ENCODE measurements at places on chromosomes 13 and 19. TPM values are rescaled to one million over a fixed set of nuclear protein-coding genes. Genes with fewer than 3 reads are reported as not detected.

- DNase-seq: no peak
- peaks cover 74% of the 10 kb centered on the region for H3K36me3 ChIP-seq
- no peak overlapping the region for H3K27ac ChIP-seq
- H3K27me3 ChIP-seq: no peaks in the 10 kb centered on the region
- H3K4me3 ChIP-seq: no peak overlapping the region
Measured at GRCh38 chr13:28199089-28199488, 60.7 kb downstream of the PAN3 start.

DNA sequence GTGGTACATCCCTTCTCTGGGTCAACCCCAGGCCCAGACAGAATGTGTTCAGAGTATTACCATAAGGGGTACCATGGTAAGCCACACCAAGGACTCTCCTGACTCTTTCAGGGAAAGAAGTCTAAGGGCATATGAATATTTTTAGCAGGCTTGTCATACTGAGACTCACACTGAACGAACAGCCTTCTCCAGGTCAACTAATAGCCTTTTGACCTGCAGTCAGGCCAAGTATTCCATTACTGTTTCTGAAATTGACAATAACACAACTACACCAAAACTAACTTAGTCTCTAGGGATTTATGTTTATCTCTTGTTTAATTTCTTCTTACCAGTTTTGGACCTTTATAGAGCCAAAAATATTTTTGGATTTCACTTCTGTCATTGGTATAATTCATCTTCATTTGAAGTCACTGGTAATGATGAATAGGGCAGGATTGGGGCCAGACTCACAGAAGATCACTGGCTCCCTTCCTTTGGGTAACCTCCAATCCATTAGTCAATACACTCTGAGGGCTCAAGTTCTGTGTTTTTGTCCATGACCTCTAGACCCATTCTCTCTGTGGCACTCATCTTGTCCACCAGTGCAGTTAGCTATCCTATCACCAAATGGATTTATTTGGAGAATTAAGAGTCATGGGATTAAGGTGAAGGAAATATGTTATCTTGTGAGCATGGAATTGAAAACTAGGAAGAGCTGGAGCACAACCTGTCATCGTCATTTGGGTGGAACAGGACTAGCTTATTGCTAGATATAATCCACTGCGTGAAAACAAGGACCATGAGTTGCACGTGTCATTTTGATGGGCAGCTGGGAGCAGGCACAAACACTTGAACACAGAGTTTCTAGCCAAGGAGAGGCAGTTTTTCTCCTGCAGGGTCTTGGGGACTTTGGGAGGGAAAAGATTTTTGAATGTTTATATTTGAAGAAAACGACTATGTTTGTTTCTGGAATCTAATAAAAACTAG, 313.3 kb downstream of the DCLK1 start:
- H3K27me3 ChIP-seq: no peaks in the 10 kb centered on the region
- no peak overlapping the region for H3K27ac ChIP-seq
- DNase-seq: no peak

DNA sequence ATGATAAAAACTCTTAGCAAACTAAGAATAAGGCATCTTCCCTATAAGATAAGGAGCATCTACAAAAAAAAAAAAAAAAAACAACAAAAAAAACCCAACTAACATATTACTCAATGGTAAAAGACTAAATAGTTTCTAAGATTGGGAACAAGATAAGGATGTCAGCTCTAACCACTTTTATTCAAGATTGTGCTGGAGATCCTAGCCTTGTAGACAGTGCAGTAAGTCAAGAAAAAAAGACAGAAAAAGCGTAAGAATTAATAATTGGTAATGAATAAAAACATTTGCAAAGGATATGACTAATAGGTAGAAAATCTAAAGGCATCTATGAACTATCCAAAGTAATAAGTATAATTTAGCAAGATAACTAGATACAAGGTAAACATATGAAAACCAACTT, 33.0 kb downstream of the ZIC2 start:
- H3K27me3 ChIP-seq: peaks cover 25% of the 10 kb centered on the region
- no peak for DNase-seq
- no peak overlapping the region for H3K4me3 ChIP-seq
- peaks cover 3% of the 10 kb centered on the region for H3K36me3 ChIP-seq
- H3K4me1 ChIP-seq: no peaks in the 10 kb centered on the region

DNA sequence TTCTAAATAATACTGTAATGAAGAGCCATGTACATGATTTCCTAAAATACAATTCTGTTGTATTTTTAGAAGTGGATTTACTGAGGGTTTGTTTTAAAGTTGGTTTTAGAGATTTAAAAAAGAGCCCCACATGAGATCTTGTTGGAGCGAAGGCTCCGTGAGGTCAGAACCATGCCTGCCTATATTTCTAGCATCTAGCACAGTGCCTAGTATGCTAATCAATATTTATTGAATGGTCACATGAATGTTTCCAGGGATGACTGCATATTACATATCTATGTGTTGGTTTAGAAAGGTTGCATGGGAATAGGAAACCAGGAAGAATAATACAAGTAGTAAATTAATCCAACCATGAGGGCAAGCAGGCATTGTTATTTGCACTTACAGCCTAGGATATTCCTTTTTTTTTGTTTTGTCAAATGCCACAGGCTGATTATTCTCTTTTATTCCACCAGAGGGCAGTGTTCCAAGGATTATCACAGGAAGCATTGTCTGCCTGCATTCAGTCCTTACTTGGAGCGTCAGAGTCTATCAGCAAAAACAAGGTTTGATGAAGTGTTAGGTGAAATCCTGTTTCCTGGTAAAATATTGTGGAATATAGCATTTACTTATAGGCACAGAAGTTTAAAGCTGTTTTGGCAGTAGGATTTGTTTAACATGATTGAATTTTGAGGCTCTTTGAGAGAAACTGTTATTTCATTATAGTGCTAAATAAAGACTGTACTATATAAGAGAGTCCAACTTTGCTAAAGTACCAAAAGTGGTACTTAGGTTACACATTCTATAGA, 46.8 kb downstream of the COG3 start:
- no peaks in the 10 kb centered on the region for H3K27me3 ChIP-seq
- H3K4me1 ChIP-seq: peaks cover 1% of the 10 kb centered on the region
- H3K36me3 ChIP-seq: peaks cover 7% of the 10 kb centered on the region
- peak overlapping the region; percentile 37 for H3K27ac ChIP-seq

Gene ZNF14
- polyA plus RNA-seq: 8.2 TPM

Gene STAP2
- polyA plus RNA-seq: 2.6 TPM

GRCh38 chr13:109971456-109972090, 185.2 kb upstream of the IRS2 start:
- no peaks in the 10 kb centered on the region for H3K4me1 ChIP-seq
- no peaks in the 10 kb centered on the region for H3K27me3 ChIP-seq
- DNase-seq: no peak

Gene MYBPC2
- not detected for polyA plus RNA-seq

Gene CCNA1
- not detected for polyA plus RNA-seq

DNA sequence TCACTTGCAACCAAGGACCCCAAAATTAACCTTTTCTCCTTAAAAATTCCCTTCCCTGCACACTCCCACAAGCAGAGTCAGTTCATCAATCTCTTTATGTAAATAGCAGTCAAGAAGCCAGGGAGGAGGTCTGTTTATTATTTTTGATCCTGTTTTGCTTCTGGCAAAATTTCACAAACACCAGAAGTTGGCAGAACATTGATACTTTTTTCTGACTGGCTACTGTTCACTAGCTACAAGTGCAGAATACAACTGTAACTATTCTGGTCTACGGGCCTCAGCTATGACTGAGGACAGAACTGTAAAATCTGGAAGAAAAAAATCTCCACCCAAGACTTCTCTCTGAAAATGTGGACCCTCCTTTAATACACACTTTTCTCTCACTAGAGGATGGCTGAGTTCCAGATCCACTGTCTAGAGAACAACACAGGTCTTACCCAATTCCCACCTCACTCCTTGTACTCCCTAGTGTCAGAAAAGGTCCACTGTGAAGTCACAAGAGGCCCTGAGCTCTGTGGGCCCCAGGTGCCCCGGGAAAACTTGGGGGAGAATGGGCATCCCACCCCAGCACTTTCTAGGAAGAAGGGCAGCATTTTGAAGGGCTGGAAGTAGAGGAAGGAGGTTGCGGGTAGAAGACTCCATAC, 14.5 kb downstream of the STARD13 start:
- DNase-seq: no peak
- H3K36me3 ChIP-seq: no peaks in the 10 kb centered on the region
- no peak overlapping the region for H3K27ac ChIP-seq
- H3K27me3 ChIP-seq: peaks cover 2% of the 10 kb centered on the region

DNA sequence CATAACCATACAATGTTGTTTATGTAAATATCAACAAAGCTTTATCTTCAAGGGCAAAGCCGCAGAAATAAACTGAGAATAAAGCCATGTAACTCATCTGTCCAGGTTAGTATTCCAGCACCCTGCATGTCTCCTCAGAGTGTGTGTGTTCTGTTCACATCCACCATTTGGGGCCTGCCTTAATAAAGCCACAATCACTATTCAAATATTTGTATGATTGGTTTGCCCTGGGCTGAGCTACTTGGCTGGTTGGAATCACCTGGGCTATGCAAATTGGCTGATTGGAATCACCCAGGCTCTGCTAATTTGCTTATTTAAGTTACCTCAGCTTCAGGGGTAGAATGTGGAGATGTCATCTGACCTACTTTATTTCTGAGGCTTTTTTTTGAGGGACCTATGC, 42.4 kb upstream of the ZNF737 start:
- no peaks in the 10 kb centered on the region for H3K4me1 ChIP-seq
- peaks cover 40% of the 10 kb centered on the region for H3K36me3 ChIP-seq
- no peak for DNase-seq
- H3K4me3 ChIP-seq: no peak overlapping the region
- no peak overlapping the region for H3K27ac ChIP-seq

GRCh38 chr19:5718579-5719273, 1.2 kb downstream of the LONP1 start:
- DNase-seq: no peak
- H3K4me1 ChIP-seq: peaks cover 10% of the 10 kb centered on the region
- no peaks in the 10 kb centered on the region for H3K36me3 ChIP-seq
- H3K27me3 ChIP-seq: peaks cover 2% of the 10 kb centered on the region

DNA sequence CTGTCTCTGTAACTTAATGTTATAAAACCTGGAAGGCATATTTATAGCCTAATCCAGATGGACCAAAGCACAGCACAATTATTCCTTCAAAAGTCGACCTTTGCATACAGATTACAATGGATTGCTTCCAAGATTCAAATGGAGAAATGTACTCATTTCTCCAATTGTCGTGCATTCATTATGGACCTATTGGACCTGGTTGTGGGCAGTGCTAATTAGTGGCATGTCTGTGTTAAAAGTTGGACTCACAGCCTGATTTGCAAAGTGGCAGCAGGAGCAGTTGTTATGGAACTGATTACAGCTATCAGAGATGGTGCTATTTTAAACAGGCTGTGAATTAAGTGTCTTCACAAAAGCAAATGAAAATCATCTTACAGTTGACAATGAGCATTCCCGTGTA, 1529.3 kb upstream of the SLC10A2 start:
- H3K36me3 ChIP-seq: no peaks in the 10 kb centered on the region
- no peak for DNase-seq
- no peaks in the 10 kb centered on the region for H3K4me1 ChIP-seq
- H3K27ac ChIP-seq: no peak overlapping the region
- H3K4me3 ChIP-seq: no peak overlapping the region

GRCh38 chr19:48623556-48624066, 4.3 kb downstream of the SPHK2 start:
- no peaks in the 10 kb centered on the region for H3K27me3 ChIP-seq
- peak overlapping the region; percentile 89 for H3K4me3 ChIP-seq
- peaks cover 40% of the 10 kb centered on the region for H3K4me1 ChIP-seq
- peak overlapping the region; percentile 92 for H3K27ac ChIP-seq
- peaks cover 19% of the 10 kb centered on the region for H3K36me3 ChIP-seq

Gene VSTM2B
- not detected for polyA plus RNA-seq

DNA sequence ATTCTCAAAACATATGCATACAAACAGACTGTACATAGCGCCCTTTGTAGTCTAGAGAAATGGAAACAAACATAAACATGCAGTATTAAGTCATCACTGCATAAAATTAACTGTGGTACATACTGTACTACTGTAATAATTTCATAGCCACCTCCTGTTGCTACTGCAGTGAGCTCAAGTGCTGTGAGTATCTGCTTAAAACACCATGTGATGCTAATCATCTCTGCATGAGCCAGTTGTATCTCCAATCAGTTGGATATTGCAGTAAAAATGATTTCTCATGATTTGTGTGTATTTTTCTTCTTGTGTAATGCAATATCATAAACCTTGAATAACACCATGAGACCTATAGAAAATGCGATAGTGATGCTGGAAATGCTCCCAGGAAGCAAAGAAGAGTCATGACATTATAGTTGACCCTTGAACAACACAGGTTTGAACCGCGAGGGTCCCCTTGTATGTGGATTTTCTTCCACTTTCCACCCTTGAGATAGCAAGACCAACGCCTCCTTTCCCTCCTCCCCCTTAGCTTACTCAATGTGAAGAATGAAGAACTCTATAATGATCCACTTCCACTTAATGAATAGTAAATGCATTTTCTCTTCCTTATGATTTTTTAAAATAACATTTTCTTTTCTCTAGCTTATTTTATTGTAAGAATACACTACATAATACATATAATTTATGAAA, 4.1 kb downstream of the TNFSF13B start:
- H3K4me3 ChIP-seq: no peak overlapping the region
- no peaks in the 10 kb centered on the region for H3K36me3 ChIP-seq
- H3K27me3 ChIP-seq: no peaks in the 10 kb centered on the region
- DNase-seq: no peak
- no peak overlapping the region for H3K27ac ChIP-seq

Gene CATSPERD
- polyA plus RNA-seq: not detected

GRCh38 chr13:50222569-50223332, 207.5 kb downstream of the KCNRG start:
- H3K4me3 ChIP-seq: no peak overlapping the region
- H3K27ac ChIP-seq: no peak overlapping the region
- H3K36me3 ChIP-seq: no peaks in the 10 kb centered on the region

DNA sequence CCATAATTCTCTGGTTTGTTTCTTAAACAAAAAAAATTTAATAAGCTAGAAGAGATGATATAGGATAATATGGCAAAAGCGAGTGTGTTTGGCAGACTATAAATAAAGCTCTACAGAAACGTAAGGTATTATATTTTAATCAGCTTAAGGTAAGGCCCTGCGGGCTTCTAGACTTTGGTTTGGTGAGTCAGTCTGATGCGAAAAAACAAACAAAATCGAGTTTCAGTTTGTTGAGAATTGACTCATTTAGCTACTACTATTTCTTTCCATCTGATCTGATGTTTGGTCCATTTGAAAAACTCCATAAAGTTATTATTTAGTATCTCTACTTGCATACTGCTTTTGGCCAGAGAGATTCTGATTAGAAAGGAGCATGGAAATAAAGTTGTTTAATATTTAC, 138.0 kb downstream of the MIPEP start:
- no peak overlapping the region for H3K4me3 ChIP-seq
- no peaks in the 10 kb centered on the region for H3K27me3 ChIP-seq
- DNase-seq: no peak
- no peaks in the 10 kb centered on the region for H3K4me1 ChIP-seq
- no peak overlapping the region for H3K27ac ChIP-seq

Gene GPR183
- 13.1 TPM for polyA plus RNA-seq

All from naive thymus-derived CD8-positive, alpha-beta T cell (primary cell).